ENCODE measurements at places on chromosomes 11 and 22.
A peak's percentile ranks its signal among the peaks of the same experiment; 100 is the strongest.

GRCh38 chr11:1742869-1743584 lies 7.4 kb downstream of the IFITM10 start:
- no peak for DNase-seq

GRCh38 chr11:35311331-35311730 lies 108.0 kb downstream of the SLC1A2 start:
- DNase-seq: no peak

- no peak for DNase-seq
These were observed 15.8 kb upstream of the TCF20 start for GRCh38 chr22:42286205-42286604.

DNA sequence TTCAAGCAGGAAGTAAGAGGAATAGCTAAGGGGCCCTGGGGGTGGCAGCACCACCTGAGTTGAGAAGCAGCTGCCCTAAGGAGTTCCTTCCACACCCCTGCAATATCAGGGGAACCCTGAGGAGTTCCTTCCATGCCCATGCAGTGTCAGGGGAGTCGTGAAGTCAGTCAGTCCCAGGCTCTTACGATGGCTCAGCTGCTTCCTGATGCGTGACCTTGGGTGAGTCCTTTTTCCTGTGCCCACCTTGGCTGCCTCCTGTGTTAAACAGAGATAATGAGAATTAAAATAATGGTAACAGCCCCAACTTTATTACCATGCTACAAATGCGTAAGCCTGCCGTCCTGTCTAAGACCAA lies 181.1 kb downstream of the MIAT start:
- no peak for DNase-seq

DNA sequence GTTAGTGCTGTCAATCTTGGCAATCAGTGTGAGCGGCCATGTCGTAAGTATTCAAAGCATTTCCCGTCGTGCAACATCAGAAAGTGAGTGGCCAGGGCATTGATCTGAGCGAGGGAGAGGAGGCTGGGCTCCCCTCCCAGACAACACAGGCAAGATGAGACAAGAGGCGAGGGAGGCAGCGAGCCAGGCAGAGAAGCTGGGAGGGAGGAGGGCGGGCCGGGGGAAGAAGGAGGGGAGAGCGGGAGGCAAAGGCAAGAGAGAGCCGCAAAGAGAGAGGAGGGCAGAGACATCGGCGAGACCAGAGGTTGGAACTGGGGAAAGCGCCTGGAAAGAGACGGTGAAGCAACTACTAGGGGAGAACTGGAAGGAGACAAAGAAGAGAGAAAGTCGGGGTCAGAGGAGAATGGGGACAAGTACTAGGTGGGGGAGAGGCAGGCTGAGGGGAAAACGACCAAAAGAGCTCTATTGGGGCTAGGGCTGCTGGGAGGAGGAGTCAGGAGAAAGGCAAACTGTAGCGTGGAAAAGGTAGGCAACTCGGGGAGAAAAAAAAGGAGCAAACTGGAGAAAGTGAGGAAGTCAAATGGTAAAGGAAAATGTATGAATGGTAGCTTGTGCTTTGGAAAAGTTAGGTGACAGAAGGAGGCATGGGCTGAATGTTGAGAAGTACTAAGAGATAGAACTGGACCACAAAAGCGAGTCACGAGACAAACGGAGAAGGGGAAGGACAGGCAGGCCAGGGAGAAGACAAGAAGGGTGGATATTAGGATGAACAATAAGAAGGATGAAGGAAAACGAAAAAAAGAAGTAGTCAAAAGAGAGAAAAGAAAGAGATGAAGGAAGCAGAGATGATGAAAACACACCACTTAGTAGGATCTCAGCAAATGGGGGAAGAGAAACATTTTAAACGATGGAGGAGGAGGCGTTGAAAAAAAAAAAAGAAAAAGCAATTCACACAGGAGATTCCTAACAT lies 130.5 kb upstream of the C11orf58 start:
- no peak for DNase-seq

GRCh38 chr11:61298663-61299244 lies 3.6 kb upstream of the VWCE start:
- no peak for DNase-seq

DNA sequence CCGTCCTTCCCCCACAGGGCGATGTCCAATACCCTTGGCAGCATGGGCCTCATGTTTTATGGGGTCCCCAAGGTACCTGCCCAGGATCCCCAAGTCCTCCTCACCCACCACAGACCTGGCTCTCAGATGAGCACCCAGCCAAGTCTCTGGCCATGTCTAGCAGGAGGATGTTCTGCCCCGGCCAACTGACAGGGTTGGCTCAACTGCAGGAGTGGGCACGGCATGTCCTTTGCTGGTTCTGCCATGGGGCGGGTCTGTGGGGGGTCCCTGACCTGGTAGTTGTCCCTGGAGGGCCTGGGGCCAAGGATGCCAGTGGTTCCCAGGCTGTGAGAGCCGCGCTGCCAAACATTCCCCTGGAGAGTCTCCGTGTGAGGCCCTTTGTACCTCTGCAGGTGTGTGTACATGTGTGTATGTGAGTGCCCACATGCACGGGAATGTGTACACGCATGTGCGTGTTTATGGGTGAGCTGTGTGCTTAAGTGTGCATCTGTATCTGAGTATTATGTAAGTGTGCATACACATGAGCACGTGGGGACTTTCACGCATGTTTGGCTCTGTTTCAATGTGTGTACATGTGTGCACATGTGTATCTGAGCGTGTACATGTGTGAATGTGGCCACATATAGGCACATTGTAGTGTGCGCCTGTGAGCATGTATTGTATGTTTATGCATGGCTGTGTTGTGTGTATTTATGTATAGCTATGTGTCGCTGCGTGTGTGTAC lies 85.5 kb downstream of the KCNQ1 start:
- DNase-seq: no peak

- peak; percentile 85 for DNase-seq
These were observed 1.2 kb upstream of the ARHGEF12 start for GRCh38 chr11:120334894-120335462.
